ENCODE measurements at places on chromosomes 12 and 14.
A peak's percentile ranks its signal among the peaks of the same experiment; 100 is the strongest.

DNA sequence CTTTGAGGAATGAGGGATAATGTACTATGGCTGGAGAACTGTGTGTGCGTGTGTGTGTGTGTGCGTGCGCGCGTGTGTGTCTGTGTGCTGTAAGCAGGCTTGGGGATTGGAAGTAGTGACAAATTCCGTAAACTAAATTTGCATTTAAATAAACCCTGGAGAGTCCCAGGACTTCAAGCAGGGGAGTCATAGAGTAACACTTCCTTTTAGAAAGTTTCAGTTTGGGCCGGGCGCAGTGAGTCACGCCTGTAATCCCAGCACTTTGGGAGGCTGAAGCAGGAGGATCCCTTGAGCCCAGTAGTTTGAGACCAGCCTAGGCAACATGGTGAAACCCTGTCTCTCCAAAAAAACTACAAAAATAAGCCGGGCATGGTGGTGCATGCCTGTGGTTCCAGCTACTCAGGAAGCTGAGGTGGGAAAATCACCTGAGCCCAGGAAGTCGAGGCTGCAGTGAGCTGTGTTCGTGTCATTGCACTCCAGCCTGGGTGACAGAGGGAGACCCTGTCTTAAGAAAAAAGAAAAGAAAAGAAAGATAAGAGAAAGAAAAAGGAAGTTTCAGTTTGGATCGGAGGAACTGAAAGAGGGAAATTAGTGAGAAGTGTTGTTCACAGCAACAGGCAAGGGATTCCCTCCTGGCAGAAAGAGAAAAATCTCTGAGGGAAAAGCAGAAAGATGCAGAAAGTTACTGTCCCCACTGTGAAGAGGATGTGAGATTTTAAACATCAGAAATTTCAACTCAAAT, 222.7 kb upstream of the SOX5 start:
- peak; percentile 25 for DNase-seq

DNA sequence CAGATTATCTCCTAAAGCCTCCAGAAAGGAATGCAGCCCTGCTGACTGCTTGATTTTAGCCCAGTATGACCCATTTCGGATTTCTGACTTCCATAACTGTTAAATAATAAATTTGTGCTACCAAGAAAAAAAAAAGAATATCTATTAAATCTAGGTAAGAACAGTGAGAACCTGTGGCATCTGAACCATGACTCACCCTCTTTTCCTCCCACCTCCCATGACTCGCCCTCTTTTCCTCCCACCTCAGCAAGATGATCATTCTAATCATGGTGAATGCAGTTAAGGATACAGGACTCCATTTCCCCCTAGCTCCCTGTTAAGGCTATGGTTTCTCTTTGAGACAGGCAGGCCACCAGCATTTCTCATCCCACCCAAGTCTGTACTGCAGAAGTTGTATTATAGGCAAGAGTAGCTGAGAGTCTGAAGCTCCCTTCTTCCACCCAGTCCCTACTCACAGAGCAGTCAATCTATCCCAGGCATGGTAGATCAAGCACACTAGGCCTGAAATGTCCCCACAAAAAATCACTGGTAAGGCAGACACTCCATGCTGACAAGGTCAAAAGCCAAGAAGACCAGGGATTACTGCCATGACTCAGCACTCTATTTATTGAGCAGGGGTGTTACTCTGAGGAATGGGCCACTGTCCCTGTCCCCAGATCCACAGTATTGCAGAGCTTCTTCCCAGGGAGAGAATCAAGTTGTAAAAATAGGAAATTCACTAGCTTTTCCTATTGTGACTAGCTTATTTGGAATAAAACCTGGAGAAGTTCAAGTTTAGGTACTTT, 188.9 kb downstream of the ADAMTS20 start:
- no peak for DNase-seq

- no peak for DNase-seq
Measured at GRCh38 chr14:49480979-49481498, 105.1 kb downstream of the RPS29 start.

DNA sequence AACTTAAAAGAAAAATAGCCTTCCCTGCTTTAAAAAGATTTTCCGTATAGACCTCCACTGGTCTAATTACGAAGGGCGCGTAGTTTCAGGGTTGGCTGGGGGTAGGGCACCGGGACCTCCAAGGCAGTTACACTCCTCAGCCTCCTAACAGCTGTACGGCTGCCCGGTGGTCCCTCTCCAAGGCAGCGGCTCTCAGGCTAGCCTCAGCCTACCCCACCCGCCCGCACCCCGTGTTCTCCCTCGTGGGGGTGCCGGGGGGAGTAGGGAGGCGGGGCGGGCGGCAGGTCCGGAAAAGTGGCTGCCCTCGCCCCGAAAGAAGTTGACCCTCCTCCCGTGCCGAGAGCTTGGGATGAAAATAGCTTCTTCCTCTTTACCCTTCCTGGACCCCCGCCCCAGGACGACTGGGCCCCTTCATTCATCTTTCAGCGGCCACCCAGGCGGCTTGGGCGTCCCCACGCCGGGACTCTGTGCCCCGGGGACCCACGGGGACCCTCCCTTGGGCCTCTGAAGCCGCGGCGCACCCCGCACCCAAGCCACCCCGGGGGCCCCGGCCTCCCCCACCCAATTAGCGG, 991 bp upstream of the RCOR1 start:
- no peak for DNase-seq

- peak; percentile 63 for DNase-seq
Measured at GRCh38 chr14:61872452-61872851, 110.2 kb downstream of the SNAPC1 start.

- DNase-seq = no peak
Measured at GRCh38 chr12:58923781-58924180, 3.5 kb upstream of the LRIG3 start.

DNA sequence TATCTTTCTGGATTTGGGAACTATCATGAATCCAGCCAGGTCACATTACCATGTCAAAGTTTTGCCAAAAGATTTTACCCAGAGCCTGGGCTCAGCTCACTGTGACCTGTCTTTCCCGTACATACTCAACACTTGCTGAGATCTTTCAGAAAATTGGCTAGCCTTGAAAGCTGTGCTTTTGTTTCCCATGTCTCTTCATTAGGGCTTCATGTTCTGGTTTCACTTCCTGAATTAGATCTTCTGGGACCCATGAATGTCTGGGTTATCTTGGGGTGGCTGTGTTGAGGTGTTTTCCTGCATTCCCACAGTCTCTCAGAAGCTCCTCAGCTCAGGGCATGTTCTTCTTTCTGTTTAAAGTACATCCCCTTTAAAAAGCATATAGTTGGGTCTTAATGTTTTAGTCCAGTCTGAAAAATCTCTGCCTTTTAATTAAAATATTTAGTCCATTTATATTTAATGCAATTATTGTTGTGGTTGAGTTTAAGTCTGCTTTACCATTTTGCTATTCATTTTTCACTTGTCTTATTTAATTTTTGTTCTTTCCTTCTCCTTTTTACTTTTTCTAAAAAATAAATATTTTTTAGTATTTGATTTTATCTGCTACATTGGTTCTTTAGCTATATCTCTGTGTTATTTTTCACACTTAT, 242.7 kb downstream of the VRK1 start:
- no peak for DNase-seq

DNA sequence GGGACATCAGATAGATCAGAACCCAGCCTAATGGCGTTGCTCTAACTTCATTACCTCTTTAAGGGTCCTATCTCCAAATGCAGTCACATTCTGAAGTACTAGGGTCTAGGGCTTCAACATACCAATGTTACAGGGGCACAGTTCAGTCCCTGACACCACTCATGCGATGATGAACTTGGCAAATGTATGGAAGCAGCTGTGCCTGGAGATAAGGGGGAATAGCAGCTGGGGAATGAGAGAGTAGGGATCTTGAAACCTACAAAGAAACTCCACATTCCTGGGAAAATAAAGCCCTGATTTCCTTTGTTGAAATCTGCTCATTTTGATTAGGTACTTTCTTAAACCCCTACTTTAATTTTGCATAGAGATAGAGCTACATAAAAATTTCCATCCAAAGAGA, 20.5 kb upstream of the TMCC3 start:
- no peak for DNase-seq

DNA sequence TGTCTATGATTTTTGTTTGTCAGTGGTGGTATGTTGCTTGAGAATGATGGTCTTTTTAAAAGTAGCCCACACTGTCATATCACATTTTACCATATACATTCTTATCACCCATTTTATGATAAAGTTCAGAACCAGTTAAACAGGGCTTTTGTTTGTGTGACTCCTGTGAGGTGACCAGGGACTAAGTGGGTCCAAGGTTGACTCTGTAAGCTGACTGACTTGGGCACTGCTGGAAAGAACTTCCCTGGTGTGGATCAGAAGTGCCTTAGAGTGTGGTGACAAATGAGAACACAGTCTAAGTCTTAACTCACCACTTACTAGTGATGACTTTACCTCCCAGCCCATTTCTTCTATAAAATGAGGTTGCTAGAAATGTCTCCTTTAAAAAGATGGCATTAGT, 52.6 kb downstream of the VRK1 start:
- DNase-seq = no peak

- DNase-seq = no peak
Measured at GRCh38 chr14:69423279-69423678, 24.8 kb downstream of the SLC39A9 start.

DNA sequence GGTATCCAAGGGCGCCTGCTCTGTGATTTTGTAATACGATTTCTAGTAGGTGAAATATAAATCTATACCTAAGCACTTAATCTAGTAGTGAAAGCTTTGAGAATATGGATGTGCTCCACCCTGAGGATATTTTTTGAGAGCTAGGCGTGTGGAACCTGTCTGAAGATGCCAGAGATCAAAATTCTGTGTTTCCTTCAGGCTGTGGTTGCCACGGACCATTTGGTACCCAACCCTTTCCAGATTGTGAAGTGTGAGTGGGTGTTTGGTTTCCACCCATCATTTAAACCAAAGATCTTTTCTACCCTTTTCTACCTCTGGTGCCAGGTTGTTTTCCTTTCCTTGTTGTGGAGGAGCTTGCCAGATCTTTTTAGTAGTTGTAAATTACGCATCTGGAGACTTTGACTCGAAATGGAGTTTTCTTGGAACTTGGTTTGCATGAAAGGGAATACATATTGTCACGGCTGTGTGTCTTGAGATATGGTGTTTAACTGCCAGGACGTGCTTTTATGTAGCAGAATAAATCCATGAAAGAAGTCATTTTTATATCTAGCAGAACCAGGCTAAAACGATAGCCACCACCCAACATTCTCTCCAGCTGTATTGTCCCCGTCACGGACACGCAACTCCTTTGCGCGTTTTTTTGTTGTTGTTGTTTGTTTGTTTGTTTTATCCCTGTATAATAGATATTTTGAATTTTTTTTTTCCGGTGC, 2.2 kb downstream of the LRFN5 start:
- DNase-seq = no peak

DNA sequence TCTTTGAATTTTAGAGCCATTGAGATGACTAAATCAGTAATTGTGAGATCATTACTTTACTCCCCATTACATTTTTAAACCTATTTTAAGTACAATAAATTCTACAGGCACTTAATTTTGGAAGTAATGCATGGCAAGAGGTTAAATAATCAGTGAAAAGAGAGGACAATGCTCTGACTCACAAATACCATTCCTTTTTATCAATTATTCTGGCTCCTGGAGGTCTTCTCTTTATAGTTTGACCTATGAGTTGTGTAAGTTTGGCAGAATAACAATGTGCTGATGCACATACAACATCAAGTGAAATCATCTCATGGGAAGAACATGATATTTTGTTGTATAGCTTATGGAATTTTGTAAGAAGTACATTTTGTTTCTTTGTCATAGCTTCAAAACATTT, 166.7 kb downstream of the TMTC3 start:
- no peak for DNase-seq

- no peak for DNase-seq
Measured at GRCh38 chr12:92472201-92472600, 230.6 kb upstream of the PLEKHG7 start.

GRCh38 chr14:74350211-74350927, 2.1 kb downstream of the VRTN start:
- DNase-seq = no peak

DNA sequence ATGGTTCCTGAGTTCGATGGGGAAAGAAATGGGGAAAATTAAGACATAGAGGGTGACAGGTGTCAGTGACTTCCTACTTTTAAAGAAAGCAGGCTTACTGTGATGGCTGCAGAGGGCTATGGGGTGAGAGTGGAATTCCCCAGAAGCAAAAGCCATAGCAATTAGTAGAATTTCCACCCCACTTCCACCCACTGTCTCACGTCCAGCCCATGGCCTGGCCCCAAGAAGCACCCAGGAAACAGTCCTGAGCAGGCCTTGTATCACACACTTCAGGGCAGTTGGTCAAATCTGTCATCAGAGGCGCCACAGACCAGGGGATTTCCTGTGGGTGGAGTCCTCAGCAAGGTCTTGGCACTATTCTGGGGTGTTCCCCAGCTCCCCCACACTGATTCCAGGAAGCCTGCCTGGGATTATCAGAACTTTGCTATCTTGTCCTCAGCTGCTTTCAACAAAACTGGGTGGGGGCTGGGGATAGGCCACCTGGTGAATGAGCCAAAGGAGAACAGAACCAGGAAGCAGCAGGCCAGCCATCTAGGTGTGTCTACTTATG, 120.1 kb upstream of the CCND2 start:
- peak; percentile 86 for DNase-seq

- DNase-seq = no peak
Measured at GRCh38 chr12:91900971-91901370, 244.7 kb downstream of the BTG1 start.

- DNase-seq = no peak
Measured at GRCh38 chr12:12776261-12776660, 9.2 kb upstream of the APOLD1 start.

Data from B cell (primary cell).